RPMI8226 (cell line): ENCODE measurements at places on chromosomes 13 and 19.

GRCh38 chr19:48928164-48929025, 5.1 kb upstream of the DHDH start:
- no peak for DNase-seq

DNA sequence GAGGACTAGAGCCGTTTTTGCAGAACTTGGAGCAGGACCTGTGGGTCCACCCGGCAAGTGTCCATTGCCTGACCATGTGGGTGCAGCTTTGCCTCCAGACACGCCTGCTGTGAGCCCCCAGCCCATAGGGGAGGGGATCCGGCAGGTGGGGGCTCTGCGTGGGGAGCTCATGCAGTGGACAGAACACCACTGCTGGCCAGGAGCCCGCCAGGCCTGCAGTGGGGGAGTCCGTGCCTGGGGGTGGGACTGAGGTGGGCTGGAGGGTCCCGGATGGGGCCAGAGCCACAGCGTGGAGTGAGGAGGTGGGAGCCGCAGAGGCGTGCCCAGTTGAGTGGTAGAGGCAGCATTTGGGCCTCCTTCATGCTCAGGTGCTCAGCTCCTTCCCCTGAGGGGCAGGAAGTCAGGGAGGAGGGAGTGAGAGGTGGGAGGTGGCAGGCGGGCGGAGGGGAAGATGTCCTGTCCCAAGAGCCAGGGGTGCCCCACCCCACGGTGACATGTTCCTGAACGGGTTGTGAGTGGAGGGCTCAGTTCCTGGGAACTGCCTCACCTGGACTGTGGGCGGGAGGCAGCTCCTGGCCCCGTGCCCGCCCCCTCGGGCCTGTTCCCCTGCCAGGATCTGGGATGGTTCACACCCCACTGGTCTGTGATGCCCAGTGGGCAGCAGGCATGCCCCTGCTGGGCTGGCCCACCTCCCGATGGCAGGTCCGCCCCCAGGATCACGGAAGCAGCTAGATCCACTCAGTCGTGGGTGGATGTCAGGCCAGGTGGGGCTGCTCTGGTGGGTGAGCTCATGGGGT, 8.8 kb downstream of the ADAT3 start:
- DNase-seq = no peak

- DNase-seq = peak; percentile 79
Measured at GRCh38 chr19:48644839-48645619, 958 bp downstream of the CA11 start.

- peak; percentile 17 for DNase-seq
Measured at GRCh38 chr13:74133657-74134201, 475 bp downstream of the KLF12 start.

GRCh38 chr19:13260883-13261653, 110.9 kb downstream of the IER2 start:
- peak; percentile 17 for DNase-seq

- DNase-seq = peak; percentile 57
Measured at GRCh38 chr19:55153652-55154264, 3.8 kb downstream of the TNNI3 start.

DNA sequence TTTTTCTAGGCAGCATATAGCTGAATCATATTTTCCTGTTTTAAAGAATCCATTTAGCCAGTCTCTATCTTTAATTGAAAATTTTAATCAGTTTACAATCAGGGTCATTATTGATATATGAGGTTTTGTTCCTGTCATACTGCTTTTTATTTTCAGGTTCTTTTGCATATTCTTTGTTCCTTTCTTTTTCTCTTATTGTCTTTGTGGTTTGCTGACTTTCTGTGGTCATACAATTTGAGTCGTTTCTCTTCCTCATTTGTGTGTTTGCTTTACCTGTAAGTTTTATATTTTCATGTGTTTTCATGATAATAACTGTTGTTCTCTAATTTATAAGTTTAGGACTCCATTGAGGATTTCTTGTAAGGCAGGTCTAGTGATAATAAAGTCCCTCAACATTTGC, 812.6 kb downstream of the DACH1 start:
- no peak for DNase-seq

DNA sequence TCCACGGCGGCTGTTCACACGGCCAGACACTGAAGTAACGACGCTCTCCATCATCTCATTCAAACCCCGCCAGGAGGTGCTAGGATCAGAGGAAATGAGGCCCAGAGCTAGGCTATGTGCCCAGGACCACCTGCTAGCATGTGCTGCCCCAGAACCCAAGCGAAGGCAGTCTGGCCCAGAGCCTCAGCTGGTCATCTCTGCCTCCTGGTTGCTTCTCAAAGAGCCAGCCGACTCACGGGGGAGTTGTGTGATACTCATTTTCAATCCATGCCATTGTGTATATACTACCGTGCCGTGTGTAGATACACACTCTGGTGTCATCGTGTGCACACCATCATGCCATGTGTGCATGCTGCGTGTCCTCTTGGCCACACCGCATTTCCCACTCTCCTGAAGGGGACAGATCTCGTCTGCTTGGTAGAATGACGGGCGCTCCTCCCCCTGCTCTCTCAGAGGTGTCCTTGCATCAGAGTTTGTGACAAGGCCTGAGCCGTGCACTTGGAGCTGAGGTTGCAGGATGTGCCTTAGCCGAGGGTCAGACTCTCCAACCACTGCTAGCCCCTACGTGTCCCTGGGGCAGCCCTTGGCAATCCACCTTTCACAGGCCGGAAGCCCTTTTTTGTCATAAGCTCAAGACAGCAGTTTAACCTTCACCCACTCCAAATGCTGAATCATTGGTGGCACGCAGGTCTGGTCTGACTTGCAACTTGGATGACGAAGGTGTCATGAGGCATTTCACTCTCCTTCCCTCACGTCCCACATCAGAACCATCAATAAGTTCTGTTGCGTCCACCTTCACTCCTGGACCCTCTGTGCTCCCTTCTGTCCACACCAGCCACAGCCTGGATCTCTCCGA, 130.4 kb downstream of the CRYL1 start:
- DNase-seq = no peak

DNA sequence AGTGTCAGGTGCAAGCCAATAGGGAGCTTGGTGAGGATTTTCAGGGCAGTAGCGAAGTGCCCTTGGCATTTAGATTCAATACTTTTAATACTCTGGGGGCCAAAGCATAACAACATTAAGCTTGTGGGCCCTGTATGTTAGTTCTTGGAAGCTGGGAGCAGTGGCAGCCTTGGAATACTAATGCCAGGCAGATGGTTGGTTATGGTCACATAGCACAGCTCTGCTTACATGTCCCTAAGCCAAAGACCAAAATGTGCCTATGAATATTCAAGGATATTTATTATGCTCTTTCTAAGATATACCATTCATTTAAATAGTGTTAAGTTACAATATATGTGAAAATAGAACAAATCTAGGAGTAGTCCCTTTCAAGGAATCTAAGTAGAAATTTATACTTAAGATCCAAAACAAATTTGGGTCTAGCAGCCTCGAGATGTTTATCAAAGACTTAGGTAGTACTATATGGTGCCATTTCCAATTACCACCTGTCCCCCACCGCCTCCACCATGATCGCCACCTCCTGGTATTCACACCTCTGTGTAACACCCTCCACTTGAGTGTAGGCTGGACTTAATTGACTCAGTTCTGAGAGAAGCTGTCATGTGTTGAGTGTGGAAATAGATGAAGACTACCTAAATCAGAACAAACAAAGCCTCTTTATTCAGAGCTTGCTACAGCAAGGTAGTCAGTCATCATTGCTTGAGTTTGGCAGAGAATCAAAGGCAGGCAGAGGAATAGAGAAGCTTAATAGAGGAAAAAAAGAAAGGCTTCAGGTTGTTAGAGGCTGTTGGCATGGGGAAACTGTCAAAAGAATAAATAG, 261.0 kb downstream of the GPC5 start:
- no peak for DNase-seq

GRCh38 chr19:49361438-49362047, 673 bp downstream of the TEAD2 start:
- no peak for DNase-seq

GRCh38 chr13:26236296-26236695, 14.2 kb upstream of the RNF6 start:
- DNase-seq = no peak

DNA sequence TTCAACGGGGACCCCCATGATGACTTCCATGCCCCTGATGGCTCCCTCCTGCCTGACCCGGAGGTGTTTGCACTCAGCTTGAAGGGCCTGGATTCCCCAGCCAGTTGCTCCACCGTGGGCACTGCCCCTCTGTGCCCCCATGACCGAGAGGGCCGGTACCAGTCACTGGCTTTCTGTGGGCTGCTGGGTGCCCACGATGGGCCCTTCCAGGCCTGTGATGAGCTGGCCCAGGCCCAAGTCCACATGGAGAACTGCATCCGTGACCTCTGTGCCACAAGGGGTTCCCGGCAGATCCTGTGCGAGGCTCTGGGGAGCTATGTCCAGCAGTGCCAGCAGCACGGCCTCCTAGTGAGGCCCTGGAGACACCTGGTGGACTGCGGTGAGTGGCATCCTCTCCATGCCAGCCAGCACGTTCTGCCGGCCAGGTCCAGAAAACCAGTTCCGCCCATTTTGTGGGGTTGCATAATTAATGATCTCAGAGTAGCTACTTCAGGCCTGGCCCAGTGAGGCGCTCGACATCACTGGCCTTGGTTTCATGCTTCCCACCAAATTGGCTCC, 34.9 kb upstream of the FXYD3 start:
- no peak for DNase-seq

DNA sequence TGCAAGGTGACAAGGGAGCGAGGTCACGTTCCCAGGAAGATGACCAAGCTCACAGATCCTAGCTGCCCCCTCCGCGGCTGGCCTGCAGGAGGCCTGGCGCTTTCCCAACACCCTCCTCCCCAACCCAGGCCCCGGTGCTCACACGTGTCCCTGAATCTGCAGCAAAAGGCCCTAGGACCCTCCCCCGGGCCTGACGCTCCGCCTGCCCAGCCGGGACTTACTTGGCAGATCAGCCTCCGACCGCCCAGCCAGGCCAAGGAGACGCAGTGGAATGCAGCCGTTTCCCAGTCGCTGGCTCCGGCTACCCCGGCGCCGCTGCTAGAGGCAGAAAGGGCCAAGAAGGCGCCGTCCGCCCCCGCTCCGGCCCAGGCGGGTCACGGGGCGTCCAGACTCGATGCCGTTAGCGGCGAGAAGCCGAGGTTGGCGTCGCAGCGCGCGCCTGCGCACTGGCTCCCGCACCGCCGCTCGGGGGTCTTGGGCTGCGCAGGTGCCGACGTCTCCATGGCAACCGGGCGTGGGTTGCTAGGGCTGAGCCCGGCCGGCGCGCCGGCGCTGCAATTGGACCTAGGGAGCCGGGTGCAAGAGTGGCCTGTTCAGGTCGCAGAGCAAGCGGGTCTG, at the start of gene PNMA8A:
TSS of gene PNMA8A (minus strand) at position 448 of the 618 bp plus-strand sequence. CDS start 528 bp downstream, outside the sequence.
- no peak for DNase-seq

- peak; percentile 55 for DNase-seq
Measured at GRCh38 chr19:18985257-18985656, 44.2 kb upstream of the HOMER3 start.

GRCh38 chr13:21080593-21080891, 19.2 kb upstream of the LATS2 start:
- no peak for DNase-seq

DNA sequence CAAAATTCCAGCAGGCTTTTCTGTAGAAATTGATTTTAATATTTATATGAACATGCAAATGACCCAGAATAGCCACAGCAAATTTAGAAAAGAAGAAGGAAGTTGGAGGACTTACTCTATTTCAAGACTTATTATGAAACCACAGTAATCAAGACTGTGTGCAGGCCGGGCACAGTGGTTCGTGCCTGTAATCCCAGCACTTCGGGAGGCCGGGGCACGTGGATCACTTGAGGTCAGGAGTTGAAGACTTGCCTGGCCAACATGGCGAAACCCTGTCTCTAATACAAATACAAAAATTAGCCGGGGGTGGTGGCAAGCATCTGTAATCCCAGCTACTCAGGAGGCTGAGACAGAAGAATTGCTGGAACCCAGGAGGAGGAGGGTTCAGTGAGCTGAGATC, 6.0 kb upstream of the FFAR2 start:
- DNase-seq = peak; percentile 57

DNA sequence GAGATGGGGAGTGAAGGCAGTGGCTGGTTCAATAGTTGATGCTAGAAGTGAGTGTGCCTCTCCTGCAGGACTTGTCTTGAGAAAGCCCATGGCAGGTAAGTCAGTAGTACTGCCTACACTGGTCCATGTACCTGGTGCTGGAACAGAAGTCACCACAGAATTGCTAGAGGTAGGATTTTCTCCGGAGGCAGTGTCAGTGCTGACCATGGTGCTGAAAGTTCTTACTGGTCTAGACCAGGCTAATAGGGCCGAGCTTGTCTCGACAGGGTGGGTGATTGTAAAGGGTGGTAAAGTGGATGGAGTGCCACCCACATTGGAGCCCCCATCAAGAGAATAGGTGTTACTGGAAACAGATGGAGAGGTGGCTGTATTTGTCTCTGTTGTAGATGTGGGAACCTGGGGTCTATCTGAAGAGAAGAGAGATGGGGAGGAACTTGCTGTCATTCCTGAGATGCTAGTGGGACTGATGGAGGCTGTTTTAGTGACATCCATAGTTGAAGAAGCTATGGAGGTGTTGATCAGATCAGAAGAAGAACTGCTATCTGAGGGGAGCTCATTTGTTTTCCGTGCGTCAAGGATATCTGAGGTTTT, 36.6 kb downstream of the MUC16 start:
- DNase-seq = peak; percentile 54

- DNase-seq = no peak
Measured at GRCh38 chr19:35928507-35928906, 7.7 kb upstream of the LRFN3 start.
